ENCODE measurements at places on chromosomes 3 and 15.

- no peak for DNase-seq
Measured at GRCh38 chr3:117278424-117279190, 569.0 kb downstream of the TUSC7 start.

- DNase-seq: no peak
Measured at GRCh38 chr3:44248152-44248551, 6.5 kb downstream of the TOPAZ1 start.

- DNase-seq: no peak
Measured at GRCh38 chr3:151501171-151501922, 40.5 kb upstream of the IGSF10 start.

- DNase-seq: no peak
Measured at GRCh38 chr3:75906555-75907112, 121.3 kb upstream of the ZNF717 start.

DNA sequence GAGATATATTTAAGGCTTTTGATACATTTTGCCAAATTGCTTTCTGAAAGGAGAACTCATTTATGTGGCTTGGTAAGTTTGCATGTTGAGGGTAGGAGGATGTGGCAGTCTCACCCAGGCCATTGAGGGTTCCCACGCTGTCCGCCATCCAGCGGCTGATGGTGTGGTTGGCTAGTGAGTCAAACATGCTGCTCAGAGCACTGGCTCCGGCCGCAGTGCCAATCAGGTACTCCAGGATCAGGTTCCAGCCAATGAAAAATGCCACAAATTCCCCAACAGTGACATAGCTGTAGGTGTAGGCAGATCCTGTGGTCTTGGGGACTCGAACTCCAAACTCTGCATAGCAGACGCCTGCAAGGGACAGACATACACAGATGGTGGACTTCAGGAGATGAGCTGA is 82.3 kb downstream of the CLDN11 start:
- DNase-seq: no peak

DNA sequence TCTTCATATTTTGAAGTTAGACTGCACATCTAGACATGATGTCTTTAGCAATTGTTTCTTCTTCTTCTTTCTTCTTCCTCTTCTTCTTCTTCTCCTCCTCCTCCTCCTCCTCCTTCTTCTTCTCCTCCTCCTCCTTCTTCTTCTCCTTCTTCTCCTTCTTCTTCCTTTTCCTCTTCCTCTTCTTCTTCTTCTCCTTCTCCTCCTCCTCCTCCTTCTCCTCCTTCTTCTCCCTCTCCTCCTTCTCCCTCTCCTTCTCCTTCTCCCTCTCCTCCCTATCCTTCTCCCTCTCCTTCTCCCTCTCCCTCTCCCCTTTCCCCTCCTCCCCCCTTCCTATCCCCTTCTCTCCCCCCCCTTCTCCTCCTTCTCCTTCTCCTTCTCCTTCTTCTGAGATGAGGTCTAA is 21.9 kb downstream of the TCF12 start:
- no peak for DNase-seq

DNA sequence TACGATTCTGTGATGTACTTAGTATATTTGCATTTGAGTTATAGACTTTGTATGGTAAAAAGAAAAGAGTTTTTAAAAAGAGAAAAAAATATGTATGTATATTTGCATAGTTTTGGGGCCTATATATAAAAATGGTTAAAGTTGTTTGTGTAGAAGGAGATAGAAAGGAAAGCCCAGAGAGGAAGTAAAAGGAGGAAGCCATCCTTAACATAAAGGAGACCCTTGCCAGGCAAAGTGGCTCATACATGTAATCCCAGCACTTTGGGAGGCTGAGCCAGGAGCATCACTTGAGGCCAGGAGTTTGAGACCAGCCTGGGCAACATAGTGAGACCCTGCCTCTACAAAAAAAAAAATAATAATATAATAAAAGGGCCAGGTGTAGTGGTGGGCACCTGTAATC is 8.4 kb downstream of the SNAP23 start:
- no peak for DNase-seq

- DNase-seq: no peak
Measured at GRCh38 chr3:135781026-135781815, 184.3 kb upstream of the PPP2R3A start.

Measured in GM04504 (cell line).